ENCODE measurements at places on chromosomes 5 and 9. TPM values are rescaled to one million over a fixed set of nuclear protein-coding genes. Genes with fewer than 3 reads are reported as not detected.

The MSMP gene
- 0.48 TPM for total RNA-seq

The KIAA1958 gene
- 2.1 TPM for total RNA-seq

The IL4 gene
- not detected for total RNA-seq

The CDC23 gene
- total RNA-seq: 23.7 TPM

The ELAVL2 gene
- not detected for total RNA-seq

The HNRNPK gene
- 535 TPM for total RNA-seq

The PCDHGB5 gene
- 2.2 TPM for total RNA-seq

The PRDM9 gene
- total RNA-seq: not detected

The ACOT12 gene
- total RNA-seq: not detected

The NOTCH1 gene
- 13.4 TPM for total RNA-seq

The SLC34A1 gene
- total RNA-seq: not detected

The CNTFR gene
- 0.13 TPM for total RNA-seq

The FOXD1 gene
- 17.4 TPM for total RNA-seq

The NXNL2 gene
- 0.31 TPM for total RNA-seq

The TEK gene
- total RNA-seq: 0.06 TPM

The HTR1A gene
- not detected for total RNA-seq

The DMRTA1 gene
- 0.73 TPM for total RNA-seq

The CCDC187 gene
- total RNA-seq: not detected

The SPATA31D4 gene
- total RNA-seq: not detected

The PCDHB2 gene
- 3.5 TPM for total RNA-seq

The SPAG8 gene
- total RNA-seq: 0.58 TPM

The CXCL14 gene
- total RNA-seq: 0.16 TPM

The PAPPA gene
- 24.8 TPM for total RNA-seq

The FAM200C gene
- 1.9 TPM for total RNA-seq

The LCN12 gene
- 1.5 TPM for total RNA-seq

The SYK gene
- total RNA-seq: 0.09 TPM

The DPYSL3 gene
- total RNA-seq: 16.9 TPM

The CNTNAP3B gene
- total RNA-seq: 15.1 TPM

The ANKRD18B gene
- total RNA-seq: 4.6 TPM

The SV2C gene
- not detected for total RNA-seq

The ADRA1B gene
- total RNA-seq: 19.1 TPM

The POU5F2 gene
- 0.01 TPM for total RNA-seq

The PTGDS gene
- 0.59 TPM for total RNA-seq

The CCDC152 gene
- not detected for total RNA-seq

The SPOCK1 gene
- 14.2 TPM for total RNA-seq

The IL3 gene
- total RNA-seq: not detected

The MYOZ3 gene
- total RNA-seq: not detected

The DENND4C gene
- total RNA-seq: 15.7 TPM

The PRRX2 gene
- 8.7 TPM for total RNA-seq

The C9orf153 gene
- total RNA-seq: 0.46 TPM

The COL27A1 gene
- 14.6 TPM for total RNA-seq

The RASA1 gene
- 18.7 TPM for total RNA-seq

The AHRR gene
- 3.8 TPM for total RNA-seq

The FBLL1 gene
- total RNA-seq: not detected

The MARCHF3 gene
- 0.98 TPM for total RNA-seq

The TLX3 gene
- total RNA-seq: not detected

The SUSD3 gene
- total RNA-seq: 0.67 TPM

The SLC45A2 gene
- 0.05 TPM for total RNA-seq

The IFNA2 gene
- not detected for total RNA-seq

The GOLGA1 gene
- 10.6 TPM for total RNA-seq

The PCDHB14 gene
- total RNA-seq: 0.07 TPM
